ENCODE measurements at places on chromosomes 3 and 15. TPM values are rescaled to one million over a fixed set of nuclear protein-coding genes. Genes with fewer than 3 reads are reported as not detected.

DNA sequence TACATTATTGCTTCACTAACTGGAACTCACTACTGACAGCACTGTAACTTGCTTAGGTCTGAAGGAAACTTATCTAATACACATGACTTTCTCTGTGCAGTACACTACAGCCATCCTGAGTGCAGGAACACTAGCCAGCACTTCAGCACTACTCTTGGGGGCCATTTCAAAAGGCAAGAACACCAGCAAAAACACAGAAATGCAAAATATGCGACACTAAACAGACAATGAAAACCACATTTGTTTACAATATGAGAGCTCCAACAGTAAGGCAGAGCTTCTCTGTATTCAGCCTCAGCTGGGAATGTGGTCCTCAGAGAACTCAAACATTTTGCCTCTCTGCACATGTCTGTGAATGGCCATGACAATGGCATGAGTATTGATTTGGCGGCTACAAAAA, 109.6 kb downstream of the ARRDC4 start:
- DNase-seq: no peak
- H3K36me3 ChIP-seq: no peaks in the 10 kb centered on the region

DNA sequence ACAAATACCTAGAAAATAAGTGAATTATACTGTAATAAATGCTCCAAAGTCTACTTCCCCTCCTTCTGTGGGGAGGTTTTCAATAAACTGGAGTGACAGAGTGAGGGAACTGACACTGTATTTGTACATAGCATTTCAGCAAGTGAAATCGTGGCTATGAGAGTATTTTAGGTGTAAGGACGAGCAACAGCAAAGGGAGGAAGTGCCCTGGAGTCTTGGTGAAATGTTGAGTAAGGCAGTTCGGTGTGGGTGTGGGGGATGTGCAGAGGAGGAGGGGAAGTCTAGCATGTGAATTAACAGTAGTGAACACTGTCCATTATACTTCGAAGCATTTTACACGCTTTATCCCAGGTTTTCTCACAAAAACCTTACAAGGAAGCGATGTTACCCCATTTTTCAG, 18.1 kb upstream of the P2RY13 start:
- no peak for DNase-seq
- no peaks in the 10 kb centered on the region for H3K36me3 ChIP-seq
- H3K4me1 ChIP-seq: peaks cover 7% of the 10 kb centered on the region
- no peak overlapping the region for H3K27ac ChIP-seq
- H3K4me3 ChIP-seq: no peak overlapping the region
- H3K27me3 ChIP-seq: peaks cover 44% of the 10 kb centered on the region

SCN11A gene
- 0.08 TPM for total RNA-seq

KNL1 gene
- total RNA-seq: 43.8 TPM

GRCh38 chr3:13894096-13894806, 14.4 kb upstream of the WNT7A start:
- peaks cover 19% of the 10 kb centered on the region for H3K4me1 ChIP-seq
- peaks cover 4% of the 10 kb centered on the region for H3K27me3 ChIP-seq
- H3K36me3 ChIP-seq: no peaks in the 10 kb centered on the region

C2CD4B gene
- total RNA-seq: not detected

GRCh38 chr15:40770147-40770721, 454 bp downstream of the C15orf62 start:
- no peak for DNase-seq
- peak overlapping the region; percentile 89 for H3K27ac ChIP-seq
- no peaks in the 10 kb centered on the region for H3K27me3 ChIP-seq
- peaks cover 6% of the 10 kb centered on the region for H3K36me3 ChIP-seq
- H3K4me3 ChIP-seq: peak overlapping the region; percentile 58

DNA sequence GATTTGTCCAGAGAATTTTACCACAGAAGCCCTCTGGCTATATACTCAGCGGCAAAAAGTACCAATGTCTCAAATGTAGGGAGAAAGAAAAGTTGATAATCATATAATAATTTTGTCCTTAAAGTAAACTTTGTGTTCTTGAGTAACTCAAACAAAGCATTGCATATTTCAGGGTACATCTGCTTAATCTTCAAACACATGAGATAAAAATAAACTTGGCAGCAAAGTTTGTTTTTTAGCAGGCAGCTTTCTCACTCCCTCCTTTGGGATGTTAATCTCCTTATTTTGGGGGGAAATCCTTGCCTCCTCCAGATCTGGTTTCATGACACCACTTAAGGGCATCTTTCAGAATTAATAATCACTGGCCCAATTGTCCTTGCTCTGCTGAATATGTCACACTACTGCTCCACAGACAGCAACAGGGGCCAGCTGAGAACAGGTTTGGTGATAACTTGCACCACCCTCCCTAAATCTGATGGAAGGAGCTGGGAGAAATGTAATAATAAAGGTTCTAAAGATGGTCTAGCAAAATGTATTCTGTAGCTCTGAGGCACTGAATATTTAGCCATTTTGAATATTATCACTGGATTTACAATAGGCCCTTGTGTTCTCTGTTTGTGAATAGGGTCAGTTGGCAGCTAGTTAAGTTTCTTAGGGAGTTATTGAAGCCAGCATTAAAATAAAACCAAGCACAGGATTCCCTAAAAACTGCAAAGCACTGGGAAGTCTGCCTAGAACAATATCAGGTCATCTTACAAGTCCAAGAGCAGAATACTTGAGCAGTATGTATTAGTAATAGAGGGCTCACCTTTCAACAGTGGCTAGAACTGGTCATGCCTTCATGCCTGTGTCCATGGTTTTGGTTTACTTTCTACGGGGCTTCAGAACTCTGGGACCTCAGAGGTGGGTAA, 79.2 kb downstream of the EFL1 start:
- H3K36me3 ChIP-seq: peaks cover 5% of the 10 kb centered on the region
- no peak for DNase-seq
- H3K27me3 ChIP-seq: no peaks in the 10 kb centered on the region
- H3K27ac ChIP-seq: no peak overlapping the region
- H3K4me1 ChIP-seq: no peaks in the 10 kb centered on the region

GRCh38 chr15:94682171-94682570, 450.8 kb downstream of the MCTP2 start:
- H3K4me3 ChIP-seq: no peak overlapping the region
- no peak for DNase-seq
- no peaks in the 10 kb centered on the region for H3K4me1 ChIP-seq
- H3K36me3 ChIP-seq: no peaks in the 10 kb centered on the region
- H3K27ac ChIP-seq: no peak overlapping the region
- peaks cover 10% of the 10 kb centered on the region for H3K27me3 ChIP-seq

CHST13 gene
- 0.28 TPM for total RNA-seq

DNA sequence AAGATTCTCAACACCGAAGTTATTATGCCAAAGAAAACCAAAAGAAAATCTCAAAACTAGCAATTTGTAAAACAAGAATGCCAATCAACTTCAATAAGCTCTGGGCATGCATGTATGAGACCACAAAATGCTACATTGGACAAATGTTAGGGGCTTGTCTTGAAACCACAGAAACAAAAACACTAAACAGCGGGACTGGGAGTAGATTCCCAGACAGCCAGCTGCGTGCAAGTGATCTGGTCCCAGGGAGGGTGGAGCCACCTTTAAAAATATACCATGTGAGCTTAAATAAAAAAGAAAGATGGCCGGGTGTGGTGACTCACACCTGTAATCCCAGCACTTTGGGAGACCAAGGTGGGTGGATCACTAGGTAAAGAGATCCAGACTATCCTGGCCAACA, 163.6 kb upstream of the PRICKLE2 start:
- no peaks in the 10 kb centered on the region for H3K27me3 ChIP-seq
- no peak for DNase-seq
- no peak overlapping the region for H3K4me3 ChIP-seq
- no peak overlapping the region for H3K27ac ChIP-seq

DNA sequence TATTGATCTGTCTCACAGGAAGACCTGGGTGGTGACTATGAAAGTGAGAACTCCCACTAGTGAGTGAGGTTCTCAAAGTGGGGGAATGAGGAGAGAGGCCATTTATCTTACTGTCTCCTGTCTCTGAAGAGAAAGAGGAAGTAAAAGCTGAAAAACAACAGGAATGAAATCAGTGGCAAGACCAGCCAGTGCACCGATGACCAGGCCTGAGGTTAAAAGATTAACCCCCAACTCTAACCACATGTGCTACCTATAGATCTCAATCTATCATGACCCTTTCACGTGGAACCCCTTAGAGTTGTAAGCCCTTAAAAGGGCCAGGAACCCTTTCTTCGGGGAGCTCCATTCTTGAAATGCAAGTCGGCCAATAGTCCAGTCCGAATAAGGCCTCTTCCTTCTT, 239.3 kb upstream of the CNTN6 start:
- H3K27ac ChIP-seq: no peak overlapping the region
- no peak overlapping the region for H3K4me3 ChIP-seq
- no peaks in the 10 kb centered on the region for H3K36me3 ChIP-seq

- peaks cover 11% of the 10 kb centered on the region for H3K36me3 ChIP-seq
- no peaks in the 10 kb centered on the region for H3K4me1 ChIP-seq
- no peak overlapping the region for H3K27ac ChIP-seq
- H3K4me3 ChIP-seq: no peak overlapping the region
These were observed 74.7 kb downstream of the SNRK start for GRCh38 chr3:43361077-43361476.

GRCh38 chr3:165759041-165759440, 78.2 kb downstream of the BCHE start:
- DNase-seq: no peak
- H3K4me3 ChIP-seq: no peak overlapping the region
- H3K27me3 ChIP-seq: no peaks in the 10 kb centered on the region
- no peaks in the 10 kb centered on the region for H3K4me1 ChIP-seq
- H3K27ac ChIP-seq: no peak overlapping the region

GRCh38 chr15:25544076-25544475, 105.3 kb upstream of the UBE3A start:
- no peak overlapping the region for H3K27ac ChIP-seq
- no peaks in the 10 kb centered on the region for H3K36me3 ChIP-seq
- no peak overlapping the region for H3K4me3 ChIP-seq
- peaks cover 2% of the 10 kb centered on the region for H3K27me3 ChIP-seq
- no peak for DNase-seq

GRCh38 chr3:193830791-193831191, 237.8 kb downstream of the OPA1 start:
- no peak for DNase-seq
- H3K4me1 ChIP-seq: no peaks in the 10 kb centered on the region
- H3K27me3 ChIP-seq: peaks cover 14% of the 10 kb centered on the region
- H3K36me3 ChIP-seq: no peaks in the 10 kb centered on the region
- H3K27ac ChIP-seq: no peak overlapping the region

DNA sequence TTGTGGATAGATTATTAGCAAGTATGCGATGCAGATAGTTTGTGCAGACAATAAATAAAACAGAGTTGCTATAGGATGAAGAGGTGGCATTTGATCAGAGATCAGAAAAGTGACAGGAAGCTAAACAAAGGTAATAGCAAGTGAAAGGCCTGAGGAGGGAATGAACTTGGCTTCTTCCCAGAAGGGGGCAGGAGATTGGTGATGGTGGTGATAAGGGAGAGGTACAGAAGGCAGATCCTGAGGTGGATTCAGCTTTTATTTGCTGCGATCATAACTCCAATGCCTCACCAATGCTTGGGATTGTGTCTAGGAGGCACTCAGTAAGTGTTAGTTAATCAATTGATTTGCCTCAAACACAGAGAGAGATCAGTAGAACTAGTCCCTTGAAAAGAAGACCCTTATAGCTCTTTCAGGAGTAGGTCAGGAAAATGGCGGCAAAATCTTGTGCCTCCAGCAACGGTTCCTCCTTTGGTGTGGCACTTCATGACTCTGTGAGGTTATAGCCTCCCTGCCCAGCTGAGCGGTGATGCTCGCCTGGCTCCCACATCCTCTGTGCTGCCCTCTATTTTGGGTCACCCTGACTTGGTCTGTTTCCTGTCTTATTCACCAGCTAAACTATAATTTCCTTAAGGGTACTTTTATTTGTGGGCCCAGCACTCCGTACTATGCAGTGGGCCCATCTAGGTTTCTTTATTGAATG, 37.5 kb downstream of the TGFBR2 start:
- H3K27ac ChIP-seq: peak overlapping the region; percentile 95
- peaks cover 35% of the 10 kb centered on the region for H3K36me3 ChIP-seq
- no peaks in the 10 kb centered on the region for H3K27me3 ChIP-seq
- DNase-seq: peak; percentile 67
- peak overlapping the region; percentile 76 for H3K4me3 ChIP-seq
- H3K4me1 ChIP-seq: peaks cover 89% of the 10 kb centered on the region

GRCh38 chr15:90074916-90075315, 27.4 kb downstream of the IDH2 start:
- DNase-seq: no peak
- H3K27me3 ChIP-seq: no peaks in the 10 kb centered on the region
- H3K36me3 ChIP-seq: peaks cover 5% of the 10 kb centered on the region
- peak overlapping the region; percentile 3 for H3K27ac ChIP-seq

DNA sequence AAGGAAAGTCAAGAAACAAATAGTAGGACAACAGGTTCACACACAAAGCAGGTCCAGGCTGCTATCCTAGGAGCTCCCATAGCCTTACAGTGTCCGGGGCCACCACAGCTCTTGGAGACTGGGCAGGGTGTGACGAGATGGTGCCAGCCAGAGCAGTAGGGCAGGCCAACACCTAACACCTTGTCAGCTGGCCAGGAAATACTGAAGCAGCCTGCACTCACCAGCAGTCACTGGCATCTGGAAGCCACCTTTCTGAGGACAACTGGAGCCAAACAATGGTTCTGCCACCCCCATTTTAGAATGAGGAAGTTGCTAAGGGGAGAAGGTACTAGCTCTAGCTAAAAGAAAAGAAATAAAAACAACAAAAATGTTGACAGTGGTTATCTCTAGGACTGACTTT, 47.2 kb downstream of the CCDC12 start:
- H3K27me3 ChIP-seq: no peaks in the 10 kb centered on the region
- H3K4me3 ChIP-seq: no peak overlapping the region

SNRPA1 gene
- 121 TPM for total RNA-seq

- H3K27me3 ChIP-seq: peaks cover 3% of the 10 kb centered on the region
- DNase-seq: no peak
- no peaks in the 10 kb centered on the region for H3K4me1 ChIP-seq
- no peaks in the 10 kb centered on the region for H3K36me3 ChIP-seq
- H3K27ac ChIP-seq: no peak overlapping the region
These were observed 58.8 kb upstream of the ARL6 start for GRCh38 chr3:97705764-97706163.

All from activated naive CD8-positive, alpha-beta T cell treated with anti-CD3 and anti-CD28 coated beads, Interleukin-2, amount 10 ng/mL, durations not matched to agents 7 days and 5 days (primary cell).